GM12878 (cell line): ENCODE measurements at places on chromosomes 5 and 9. TPM values are rescaled to one million over a fixed set of nuclear protein-coding genes. Genes with fewer than 3 reads are reported as not detected.

- DNase-seq = no peak
These were observed 2.7 kb downstream of the KLF4 start for GRCh38 chr9:107486674-107487520.

- DNase-seq = no peak
These were observed 18.8 kb upstream of the PRLR start for GRCh38 chr5:35248843-35249780.

Gene CSF2
- 0.85 and 1.4 TPM in 2 replicates for total RNA-seq

Gene ITK
- 0.80 and 1.4 TPM in 2 replicates for total RNA-seq

- DNase-seq = no peak
These were observed 505.6 kb downstream of the TLE1 start for GRCh38 chr9:81183761-81184160.

- DNase-seq = peak; percentile 21
These were observed 744 bp downstream of the TARS1 start for GRCh38 chr5:33441241-33442177.

- no peak for DNase-seq
These were observed 43.9 kb upstream of the PRRC2B start for GRCh38 chr9:131349881-131350563.

- no peak for DNase-seq
These were observed 294.3 kb downstream of the TLE1 start for GRCh38 chr9:81394881-81395675.

DNA sequence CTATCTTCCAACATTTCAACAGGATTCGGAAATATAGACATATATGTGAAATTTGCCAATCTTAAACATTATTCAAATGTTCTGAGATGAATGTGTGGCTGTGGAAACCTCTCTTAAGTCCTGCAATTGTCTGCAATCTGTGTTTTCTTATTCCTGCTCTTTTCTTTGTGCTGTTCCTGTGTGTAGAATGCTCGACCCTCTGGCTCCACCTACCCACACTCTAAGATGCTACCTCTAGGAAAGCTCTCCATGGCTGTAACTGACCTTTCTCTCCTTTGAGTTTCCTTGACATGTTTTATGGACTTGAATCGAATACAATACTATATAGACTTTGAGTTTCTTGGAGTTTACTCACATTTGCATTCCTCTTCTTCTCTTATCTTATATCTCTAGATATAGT, 120.6 kb upstream of the ASTN2 start:
- DNase-seq = no peak

DNA sequence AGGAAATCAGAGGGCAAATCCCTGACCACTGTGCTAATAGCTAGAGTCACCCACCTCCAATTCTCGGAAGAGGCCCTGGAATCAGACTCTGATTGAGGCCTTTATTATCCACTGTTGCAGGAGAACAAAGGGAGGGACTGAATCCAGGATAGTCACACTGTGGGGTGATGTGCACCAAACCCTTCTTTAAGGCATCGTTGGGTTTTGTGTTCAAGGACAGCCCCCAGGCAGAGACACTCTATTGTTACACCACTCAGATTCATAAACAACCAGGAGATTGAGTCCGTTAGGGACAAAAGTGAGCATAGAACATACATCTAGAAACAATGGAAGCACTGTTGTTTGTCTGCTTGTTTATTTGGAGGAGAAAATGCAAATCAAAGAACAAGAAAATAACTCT, 124.6 kb upstream of the TBCA start:
- no peak for DNase-seq

DNA sequence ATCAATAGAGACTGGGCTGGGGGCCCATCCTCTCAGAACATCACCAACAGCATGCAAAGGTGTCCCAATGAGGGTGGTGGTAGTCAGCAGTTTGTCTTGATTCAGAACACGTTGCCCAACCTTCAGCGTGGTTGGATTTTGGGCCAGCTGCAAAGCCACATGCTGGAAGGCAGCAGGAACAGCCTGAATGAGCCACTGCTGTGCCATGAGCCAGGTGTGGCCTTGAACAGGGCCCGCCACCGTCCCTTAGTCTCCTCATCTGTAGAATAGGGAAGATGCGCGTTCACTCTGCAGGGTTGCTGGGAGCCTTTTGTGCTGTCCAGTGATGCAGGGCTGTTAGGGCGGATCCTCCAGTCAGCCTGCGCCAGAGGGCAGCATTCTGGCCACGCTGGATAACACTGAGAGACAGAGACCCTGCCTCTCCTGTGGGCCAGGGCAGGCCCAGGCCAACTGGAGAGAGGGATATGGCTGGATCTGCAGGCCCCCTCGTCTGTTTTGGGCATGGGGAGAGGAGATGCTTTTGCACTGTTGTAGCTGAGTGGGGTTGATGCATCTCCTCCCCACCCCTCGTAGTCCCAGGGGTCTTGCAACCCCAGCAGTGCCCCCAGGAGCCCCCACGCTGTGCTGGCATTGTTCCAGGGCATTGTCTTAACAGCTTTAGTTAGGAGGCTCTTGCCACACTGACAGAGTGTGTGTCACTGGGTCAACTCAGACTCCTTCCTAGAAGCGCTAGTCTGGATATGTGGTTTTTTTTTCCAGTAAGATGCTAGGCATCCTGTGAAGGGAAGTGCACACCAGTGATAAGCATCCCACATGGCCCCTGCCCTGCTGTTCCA, 42.1 kb downstream of the SLC46A2 start:
- no peak for DNase-seq

GRCh38 chr9:99076483-99077171, 28.3 kb upstream of the TGFBR1 start:
- no peak for DNase-seq

DNA sequence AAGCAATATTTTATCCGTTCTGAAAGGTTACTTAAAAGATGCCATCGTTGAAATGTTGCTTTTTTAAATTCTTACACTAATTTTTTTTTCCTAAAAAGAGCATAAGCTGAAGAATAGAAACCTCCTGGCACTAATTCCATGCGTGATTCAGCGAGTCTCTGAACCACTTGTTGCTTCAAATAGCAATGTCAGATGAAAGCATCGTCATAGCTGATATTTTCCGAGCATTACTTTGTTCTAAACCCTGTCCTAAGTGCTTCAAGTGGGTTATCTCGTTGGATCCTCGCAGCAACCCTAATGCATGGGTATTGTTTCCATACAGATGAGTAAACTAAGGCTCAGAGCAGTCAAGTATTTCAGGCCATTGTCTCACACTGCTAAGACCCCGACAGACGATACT, 79.7 kb downstream of the CDH6 start:
- DNase-seq = no peak

Gene GPR150
- total RNA-seq = 0.92 and 1.3 TPM in 2 replicates

DNA sequence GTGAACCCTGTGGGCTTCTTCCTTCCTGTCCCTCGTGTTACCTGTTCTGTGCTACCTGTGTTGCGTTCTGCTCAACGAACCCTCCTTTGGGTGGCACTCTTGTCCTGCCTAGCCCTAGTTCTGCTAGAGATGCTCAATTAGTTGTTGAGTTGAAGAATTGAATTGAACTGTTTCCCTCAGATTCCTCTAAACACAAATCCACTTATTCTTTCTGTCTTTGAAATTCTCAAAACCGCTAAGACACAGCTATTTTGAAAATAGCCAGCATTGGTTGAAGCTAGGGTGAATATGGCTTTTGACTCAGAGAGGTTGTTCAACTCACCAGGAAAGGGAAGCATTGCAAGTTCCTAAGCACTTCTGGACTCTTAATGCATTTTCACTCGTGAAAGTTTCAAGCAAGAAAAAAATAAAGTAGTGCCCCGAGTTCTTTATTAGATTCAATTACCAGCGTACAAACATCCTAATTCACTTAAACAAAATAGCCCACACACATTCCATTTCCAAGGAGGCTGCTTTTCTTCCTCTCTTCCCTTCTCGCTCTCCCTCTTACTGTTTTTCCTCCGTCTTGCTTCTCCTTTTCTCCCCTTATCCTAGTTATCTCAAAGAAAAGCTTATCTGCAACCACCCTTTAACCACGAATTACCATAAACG, 642 bp upstream of the ITGA1 start:
- DNase-seq = no peak

Gene PCDHA7
- 0.08 TPM in 1 of 2 replicates, not detected in the other for total RNA-seq

DNA sequence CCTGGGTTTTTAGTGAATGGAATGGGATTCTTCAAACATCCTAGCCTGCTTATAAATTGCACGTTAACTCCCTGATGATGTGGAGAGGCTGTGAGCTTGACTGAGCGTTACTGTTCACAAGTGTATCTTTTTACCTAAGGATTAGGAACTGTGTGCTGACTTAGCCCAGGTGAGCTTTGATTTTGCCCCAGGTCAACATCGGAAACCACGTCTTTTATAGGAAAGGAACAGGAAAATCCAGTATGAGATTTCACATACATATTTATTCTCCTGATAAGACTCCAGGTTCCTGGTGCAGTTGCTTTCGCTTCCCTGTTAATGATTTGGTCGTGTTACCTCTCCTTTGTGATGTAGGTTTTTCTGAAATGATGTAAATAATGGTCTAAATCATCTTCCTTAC, 103.2 kb upstream of the BASP1 start:
- DNase-seq = no peak

Gene CCL27
- total RNA-seq = not detected in 2 replicates

GRCh38 chr5:97242341-97242740, 59.3 kb upstream of the RIOK2 start:
- DNase-seq = no peak

Gene CNTRL
- 48.2 and 50.8 TPM in 2 replicates for total RNA-seq

DNA sequence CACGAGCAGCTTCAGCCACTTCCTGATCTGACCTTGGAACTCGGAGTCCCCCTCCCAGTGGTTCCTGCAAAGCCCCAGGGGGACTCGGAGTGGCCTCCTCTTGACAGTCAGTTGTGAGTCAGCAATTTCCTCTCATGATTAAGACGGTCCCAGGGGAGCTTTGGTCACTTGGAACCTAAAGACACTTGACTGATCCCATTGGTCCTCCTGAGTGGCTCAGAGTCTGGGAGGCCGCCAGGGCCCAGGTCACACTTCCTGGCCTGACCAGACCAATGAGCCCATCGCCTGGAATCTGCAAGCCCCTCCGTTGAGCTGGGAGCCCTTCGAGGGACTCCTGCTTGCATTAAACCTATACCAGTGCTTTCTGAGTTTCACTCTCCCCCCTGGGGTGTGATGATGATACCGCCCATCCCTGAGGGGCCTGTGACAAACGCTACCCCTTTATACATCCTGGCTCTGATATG, 29.1 kb downstream of the TSPAN17 start:
- peak; percentile 61 for DNase-seq

Gene AK8
- total RNA-seq = not detected in 2 replicates

DNA sequence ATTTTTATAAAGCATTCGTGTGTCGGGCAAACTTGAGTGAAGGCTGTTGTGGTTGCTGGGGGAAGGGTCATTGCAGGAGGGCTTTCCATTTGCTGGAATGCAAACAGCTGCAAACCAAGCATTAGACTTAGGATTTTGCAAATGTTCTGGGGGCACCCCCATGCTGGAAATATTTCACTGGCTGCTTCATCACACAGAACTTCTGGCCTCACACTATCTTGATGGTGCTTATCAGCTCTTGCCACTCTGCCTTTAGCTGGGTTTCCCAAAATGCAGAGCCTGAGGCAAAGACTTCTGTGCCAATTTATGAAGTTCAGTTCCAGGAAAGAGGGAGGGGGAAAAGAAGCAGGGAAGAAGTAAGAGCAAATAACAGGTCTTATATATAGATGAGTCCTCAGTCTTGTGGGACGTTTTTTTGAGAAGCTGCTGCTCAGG, 8.6 kb upstream of the COL15A1 start:
- no peak for DNase-seq
